Activated naive CD4-positive, alpha-beta T cell treated with anti-CD3 and anti-CD28 coated beads for 36 hours (primary cell): ENCODE measurements at places on chromosomes 11 and 22. TPM values are rescaled to one million over a fixed set of nuclear protein-coding genes. Genes with fewer than 3 reads are reported as not detected.

The GGT1 gene
- total RNA-seq, result 16.1 TPM

The SCGB2A2 gene
- not detected for total RNA-seq

The ROBO4 gene
- total RNA-seq, result not detected

The CRYBA4 gene
- total RNA-seq, result not detected

The RFPL3 gene
- total RNA-seq, result not detected

- H3K4me3 ChIP-seq, result no peak overlapping the region
- H3K4me1 ChIP-seq, result peaks cover 4% of the 10 kb centered on the region
- no peaks in the 10 kb centered on the region for H3K36me3 ChIP-seq
Measured at GRCh38 chr11:78300108-78300839, 111.6 kb downstream of the USP35 start.

GRCh38 chr22:32677876-32678275 is 123.6 kb upstream of the TIMP3 start:
- H3K4me3 ChIP-seq, result no peak overlapping the region
- H3K27ac ChIP-seq, result no peak overlapping the region
- H3K27me3 ChIP-seq, result peaks cover 10% of the 10 kb centered on the region
- DNase-seq, result no peak
- H3K36me3 ChIP-seq, result no peaks in the 10 kb centered on the region
- H3K4me1 ChIP-seq, result peaks cover 2% of the 10 kb centered on the region

The JAML gene
- 71.4 TPM for total RNA-seq

GRCh38 chr11:74720596-74721478 is 10.4 kb downstream of the CHRDL2 start:
- H3K27ac ChIP-seq, result no peak overlapping the region
- no peak for DNase-seq
- no peaks in the 10 kb centered on the region for H3K4me1 ChIP-seq
- no peaks in the 10 kb centered on the region for H3K36me3 ChIP-seq

DNA sequence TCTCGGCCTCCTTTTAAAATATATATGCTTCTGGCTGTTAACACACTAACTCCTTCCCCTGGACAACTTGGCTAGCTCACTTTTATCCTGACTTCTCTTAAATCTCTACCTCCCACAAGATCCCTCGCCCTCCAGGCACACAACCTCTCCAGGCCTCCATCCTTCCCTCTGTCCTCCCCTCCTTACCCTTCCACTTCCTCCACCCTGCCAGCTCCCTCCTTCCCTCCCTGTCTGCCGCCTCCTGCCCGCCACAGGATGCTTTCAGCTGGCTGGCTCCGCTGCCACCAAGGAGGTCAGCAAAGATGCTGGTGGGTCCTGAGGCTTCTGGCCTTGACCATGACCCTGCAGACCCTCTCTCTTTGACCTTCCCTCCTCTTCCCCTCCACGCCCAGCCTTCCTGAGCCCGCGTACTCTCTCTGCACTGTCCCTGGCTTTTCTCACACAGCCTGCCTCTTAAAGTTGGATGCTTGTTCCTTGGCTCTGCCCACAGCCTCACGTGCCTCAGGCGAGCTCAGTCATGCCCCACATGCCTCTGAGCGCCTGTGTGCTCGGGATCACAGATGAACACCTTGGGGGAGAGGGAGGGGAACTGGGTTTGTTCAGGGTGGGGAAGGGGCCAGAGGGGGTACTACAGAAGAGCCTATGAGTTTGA is 6.7 kb downstream of the NFAM1 start:
- no peak overlapping the region for H3K27ac ChIP-seq
- peaks cover 3% of the 10 kb centered on the region for H3K27me3 ChIP-seq
- DNase-seq, result no peak
- H3K36me3 ChIP-seq, result no peaks in the 10 kb centered on the region
- no peak overlapping the region for H3K4me3 ChIP-seq
- no peaks in the 10 kb centered on the region for H3K4me1 ChIP-seq

GRCh38 chr11:120746836-120747609 is 235.5 kb downstream of the GRIK4 start:
- H3K4me3 ChIP-seq, result no peak overlapping the region
- no peak overlapping the region for H3K27ac ChIP-seq
- H3K27me3 ChIP-seq, result peaks cover 7% of the 10 kb centered on the region
- no peaks in the 10 kb centered on the region for H3K4me1 ChIP-seq
- no peaks in the 10 kb centered on the region for H3K36me3 ChIP-seq
